Neuronal stem cell (in vitro differentiated cells): ENCODE measurements at places on chromosomes 3 and 15.

DNA sequence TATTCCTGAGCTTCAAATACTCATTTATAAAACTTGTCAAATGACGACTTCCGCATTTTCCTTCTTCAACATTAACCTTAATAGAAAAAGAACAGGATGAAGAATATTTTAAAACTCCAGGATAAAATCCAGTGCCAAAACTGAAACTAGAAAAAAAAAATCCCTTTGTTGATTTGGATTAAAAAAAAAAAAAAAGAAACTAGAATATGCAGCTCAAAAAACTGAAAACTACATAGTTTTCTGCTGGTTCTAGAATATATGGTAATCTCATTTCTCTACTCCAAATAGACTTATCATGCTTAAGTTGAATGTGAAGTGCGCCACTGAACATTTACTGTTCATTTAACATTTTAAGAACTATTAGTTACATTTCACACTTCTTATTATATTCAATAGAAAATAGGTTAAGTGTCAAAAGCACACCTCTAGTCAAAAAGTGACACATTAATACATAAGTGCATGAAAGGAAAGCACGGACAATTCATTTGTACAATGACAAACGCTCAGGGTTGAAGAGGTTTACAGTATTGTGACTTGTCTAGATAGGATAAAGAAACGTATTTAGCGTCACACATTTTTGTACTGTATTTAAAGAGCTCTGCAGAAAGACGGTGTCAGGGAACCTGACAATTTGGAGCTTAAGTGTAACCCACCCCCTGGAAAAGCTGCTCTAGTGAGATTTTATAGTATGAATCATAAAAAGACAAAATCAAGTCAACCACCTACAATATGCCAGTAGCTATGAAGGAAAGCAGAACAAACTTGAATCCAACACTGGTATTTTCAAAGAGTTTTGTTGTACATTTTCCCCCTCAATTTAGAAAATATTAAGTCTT, 5.8 kb downstream of the TRA2B start:
- DNase-seq: no peak

DNA sequence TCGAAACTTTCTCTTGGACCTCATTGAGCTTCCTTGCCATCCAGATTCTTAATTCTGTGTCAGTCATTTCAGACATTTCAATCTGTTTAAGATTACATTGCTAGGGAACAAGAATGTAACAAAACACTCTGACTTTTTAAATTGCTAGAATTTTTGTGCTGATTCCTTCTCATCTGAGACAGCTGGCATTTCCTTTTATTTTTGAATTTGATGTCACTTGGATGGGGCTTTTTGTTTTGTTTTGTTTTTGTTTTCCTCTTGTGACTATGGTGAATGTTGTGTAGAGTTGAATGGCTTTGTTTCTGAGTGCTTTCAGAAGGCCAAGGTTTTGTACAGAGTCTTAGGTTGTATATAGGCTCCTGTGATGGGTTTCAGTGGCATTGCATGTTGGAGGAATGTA, 1129.3 kb downstream of the NAALADL2 start:
- no peak for DNase-seq

GRCh38 chr15:46177219-46177618, 542.4 kb downstream of the SQOR start:
- DNase-seq: no peak

DNA sequence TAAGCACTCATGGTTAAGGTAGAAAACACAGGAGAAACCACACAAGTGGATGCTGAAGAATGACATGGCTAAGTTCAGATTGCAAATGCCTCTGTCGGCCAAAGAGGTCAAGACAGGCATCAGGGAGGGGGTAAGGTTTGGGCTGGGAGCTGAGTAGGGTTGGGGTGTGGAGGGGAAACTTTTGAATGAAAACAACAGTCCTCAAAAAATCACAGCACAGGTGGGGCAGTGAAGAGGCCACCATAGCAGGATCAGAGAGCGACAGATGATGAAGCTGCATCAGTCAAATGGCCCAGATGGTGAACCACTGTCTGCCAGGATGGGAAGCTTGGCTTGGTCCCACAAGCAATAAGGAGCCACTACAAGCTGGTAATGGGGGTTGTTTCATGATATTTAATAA, 74.9 kb downstream of the ADCY5 start:
- no peak for DNase-seq

GRCh38 chr3:187456250-187456649, 88.1 kb downstream of the RTP4 start:
- no peak for DNase-seq

- DNase-seq: no peak
Observed at GRCh38 chr3:19467761-19468160, 319.5 kb downstream of the KCNH8 start.
